Activated effector memory CD4-positive, alpha-beta T cell treated with anti-CD3 and anti-CD28 coated beads, Interleukin-2, amount 50 U/mL, for 16 hours (primary cell): ENCODE measurements at places on chromosomes 1 and 21.

GRCh38 chr1:115136706-115137105 lies 47.4 kb upstream of the TSPAN2 start:
- no peak for DNase-seq

GRCh38 chr1:206107168-206107544 lies 10.0 kb downstream of the AVPR1B start:
- DNase-seq, result no peak

DNA sequence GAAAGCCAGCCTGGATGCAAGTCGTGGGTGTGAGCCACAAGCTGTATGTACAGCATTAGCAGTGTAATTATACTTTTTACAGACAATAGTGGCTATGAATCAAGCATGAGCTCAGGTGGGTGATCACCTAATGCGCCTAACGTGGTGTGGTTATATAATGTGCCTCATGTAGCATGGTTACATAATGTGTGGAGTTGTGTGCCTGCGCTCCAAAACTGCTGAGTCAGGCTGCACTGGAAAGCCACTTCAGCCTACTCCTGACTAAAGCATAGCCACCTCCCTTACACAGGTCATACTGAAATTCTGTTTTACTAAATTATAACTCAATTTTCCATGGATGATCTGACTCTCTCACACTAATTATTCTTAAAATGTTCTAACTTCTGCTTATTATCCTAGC lies 69.8 kb downstream of the KCNT2 start:
- no peak for DNase-seq

DNA sequence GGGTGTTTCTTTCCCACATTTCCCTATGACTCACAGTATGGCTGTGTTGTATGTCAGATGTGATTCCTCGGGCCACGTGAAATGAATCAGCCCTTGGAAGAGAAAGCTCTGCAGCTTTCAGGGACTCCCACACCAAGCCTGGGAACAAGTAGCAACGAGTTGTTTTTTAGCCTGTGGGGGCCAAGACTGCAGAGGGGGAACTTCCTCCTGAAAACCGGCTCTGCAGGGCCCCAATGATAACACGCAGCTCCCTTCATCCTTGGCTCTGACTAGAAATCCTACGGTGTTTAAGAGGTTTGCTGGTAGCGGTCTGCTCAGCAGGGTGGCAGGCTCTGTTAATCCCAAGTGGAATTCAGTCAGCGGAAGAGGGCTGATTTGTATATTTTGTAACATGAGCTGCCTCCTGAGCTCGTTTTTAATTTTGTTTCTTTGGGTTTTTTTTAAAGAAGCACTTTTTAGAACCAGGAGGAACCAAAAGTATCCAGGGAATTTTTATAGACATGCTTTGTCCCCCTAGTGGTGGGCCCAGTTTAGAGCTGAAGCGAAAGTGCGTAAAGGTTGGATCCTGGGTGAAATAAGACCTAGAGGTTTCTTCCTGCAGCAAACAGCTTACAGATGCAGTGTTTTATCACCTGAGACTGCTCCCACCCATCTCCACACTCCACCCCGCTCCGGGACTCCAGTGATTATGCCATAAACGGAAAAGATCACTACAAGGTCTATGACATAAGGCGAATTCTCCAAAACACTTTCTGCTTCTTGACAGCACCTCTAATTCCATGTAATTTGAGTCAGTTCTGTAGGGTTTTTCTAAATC lies 48.8 kb downstream of the LAMC2 start:
- no peak for DNase-seq

DNA sequence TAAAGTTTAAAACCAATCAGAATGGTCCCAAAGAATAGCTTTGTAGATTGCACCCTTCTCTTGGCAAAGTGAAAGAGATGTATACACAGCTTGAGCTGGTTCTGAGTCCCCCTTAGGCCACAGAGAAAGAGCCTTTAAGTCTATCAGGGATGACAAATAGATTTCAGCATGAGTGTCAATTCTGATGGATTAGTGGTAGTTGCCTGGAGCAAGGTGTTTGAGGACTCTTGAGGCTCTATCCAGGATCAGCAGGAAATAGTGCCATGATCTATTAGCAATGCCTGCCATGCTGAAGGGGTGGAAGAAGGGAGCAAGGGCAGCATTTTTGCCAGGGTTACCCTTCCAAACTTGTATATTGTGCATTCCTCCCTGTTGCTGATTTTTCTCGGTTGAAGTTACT lies 116.6 kb downstream of the ATG4C start:
- DNase-seq, result no peak

DNA sequence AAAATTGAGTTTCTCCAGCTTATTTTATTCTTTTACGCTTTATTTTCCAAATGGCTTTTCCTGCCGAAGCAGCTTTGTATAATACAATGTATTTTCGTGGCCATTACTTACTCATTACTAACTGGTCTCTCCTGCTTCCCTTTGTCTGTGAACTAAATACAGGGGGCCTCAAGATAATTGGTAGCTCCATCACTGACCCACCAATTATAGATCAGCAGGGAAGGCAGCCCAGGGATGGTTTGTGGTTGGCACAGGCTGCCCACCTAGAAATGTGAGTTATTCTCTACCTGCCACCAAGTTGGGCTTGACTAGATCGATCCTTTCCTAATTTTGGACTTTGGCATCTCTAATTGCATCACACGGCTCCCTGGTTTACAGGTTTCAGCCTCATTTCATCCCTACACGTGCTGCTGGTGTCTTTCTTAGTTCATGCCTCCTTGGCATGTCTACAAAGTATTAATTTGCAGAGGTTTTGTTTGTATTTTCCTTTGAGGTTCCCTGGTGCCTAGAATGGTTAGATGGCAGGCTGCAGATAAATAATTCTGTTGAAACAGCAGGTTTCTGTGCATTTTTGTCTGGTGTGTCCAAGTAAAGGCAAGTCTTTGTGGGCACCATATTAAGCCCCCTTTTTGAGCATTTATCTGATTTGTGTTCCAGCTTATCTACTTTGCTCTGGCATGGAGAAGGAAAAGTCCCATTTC lies 35.2 kb downstream of the PEX14 start:
- DNase-seq, result no peak

- DNase-seq, result no peak
Measured at GRCh38 chr1:101307985-101308689, 71.3 kb downstream of the S1PR1 start.

GRCh38 chr1:102032534-102032933 lies 35.8 kb upstream of the OLFM3 start:
- DNase-seq, result no peak

- no peak for DNase-seq
Measured at GRCh38 chr1:212930986-212931678, 19.2 kb upstream of the VASH2 start.

DNA sequence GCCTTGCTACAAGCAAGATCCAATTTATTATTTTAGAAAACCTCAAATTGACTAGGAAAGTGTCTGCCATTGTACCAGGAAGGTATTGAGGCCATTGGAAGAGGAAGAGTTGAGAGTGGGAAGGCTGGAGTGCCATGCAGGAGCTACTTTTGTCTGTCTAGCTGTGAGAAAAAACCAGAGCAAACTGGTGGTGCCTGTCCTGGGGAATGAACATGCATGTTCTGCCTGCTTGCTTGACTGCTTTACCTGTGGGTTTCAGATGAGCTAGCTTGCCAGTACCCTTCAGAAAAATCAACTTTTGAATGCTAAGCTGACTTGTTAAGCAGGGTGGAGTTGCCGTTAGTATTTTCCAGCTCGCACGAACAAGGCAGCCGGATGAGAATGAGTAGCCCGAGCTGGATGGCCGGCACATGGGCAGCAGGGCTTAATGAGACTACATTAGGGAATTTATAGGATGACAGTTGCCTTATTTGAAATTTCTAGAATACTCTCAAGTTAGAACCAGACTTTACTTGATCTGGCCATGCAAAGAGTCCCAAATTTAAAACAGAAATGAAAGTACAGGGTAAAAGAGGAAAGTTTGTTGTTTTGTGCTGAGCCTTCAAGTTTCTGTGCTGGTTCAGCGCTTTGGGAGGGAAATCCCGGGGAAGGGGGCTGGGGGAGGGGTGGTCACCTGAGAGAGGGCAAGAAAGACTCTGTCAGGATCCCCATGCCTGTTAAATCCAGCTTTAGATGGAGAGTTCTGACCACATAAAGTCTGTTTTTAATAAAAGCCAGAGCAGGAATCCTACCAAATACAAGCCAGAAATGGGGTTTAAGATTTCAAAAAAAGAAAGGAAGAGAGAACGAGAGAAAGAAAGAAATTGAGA lies 29.6 kb upstream of the C1orf105 start:
- no peak for DNase-seq
